HAP-1 (cell line): ENCODE measurements at places on chromosomes 7 and 10.

GRCh38 chr7:53743697-53744402, 708.4 kb downstream of the POM121L12 start:
- no peak for DNase-seq

- no peak for DNase-seq
Observed at GRCh38 chr10:45386657-45387056, 12.6 kb downstream of the ALOX5 start.

DNA sequence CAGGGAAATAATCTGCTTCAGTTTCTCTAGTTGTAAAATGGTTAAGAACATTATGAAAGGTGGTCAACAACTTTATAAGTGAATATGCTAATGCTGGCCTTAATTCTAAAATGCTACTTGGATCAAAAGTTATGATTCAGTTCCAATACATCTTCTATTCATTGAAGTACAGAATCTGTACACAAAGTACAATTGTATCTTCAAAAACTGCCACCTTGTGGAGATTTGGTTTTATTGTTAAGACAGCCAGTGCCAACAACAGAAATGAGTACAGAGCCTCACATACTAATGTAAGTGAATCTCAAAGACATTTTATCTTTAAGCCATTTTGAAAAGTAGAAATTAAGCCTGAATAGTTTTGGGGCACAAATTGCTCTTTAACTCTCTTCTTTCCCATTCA, 194.0 kb downstream of the CFTR start:
- DNase-seq = peak; percentile 26

DNA sequence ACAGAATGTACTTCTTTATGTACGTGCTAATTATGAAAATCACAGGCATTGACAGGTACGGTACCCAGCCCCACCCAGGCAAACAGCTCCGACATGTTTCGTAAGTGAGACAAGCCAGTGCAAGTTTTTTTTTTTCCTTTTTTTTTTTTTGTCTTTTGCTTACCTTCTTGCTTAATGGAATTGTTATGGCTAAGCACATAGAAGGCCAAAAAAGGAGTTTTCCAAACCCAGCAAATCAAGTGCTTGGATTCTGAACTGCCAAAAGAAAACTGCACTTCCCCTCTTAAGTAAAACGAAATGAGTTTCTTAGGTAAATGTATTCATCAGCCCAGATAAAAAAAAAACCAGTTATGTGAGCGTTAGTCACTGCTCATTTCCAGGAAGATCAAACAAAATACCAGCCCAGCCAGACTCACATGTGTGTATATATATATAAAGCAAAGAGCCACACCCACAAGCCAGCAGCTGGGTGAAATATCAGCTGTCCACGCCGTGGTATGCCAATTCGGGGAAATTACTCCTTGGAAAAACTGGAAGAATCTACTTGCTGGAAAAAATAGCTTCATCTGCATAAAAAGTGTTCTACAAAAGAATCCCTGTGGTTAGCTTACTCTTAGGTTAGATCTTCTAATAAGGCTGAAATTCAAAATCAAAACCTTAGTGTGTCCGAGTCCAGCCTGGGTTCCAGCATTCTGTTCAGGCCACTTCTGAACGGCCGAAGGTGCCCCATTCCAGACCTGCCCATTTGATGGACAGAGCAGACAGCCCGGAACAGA, 8.0 kb downstream of the KLF6 start:
- DNase-seq = no peak

- DNase-seq = no peak
Observed at GRCh38 chr10:97546456-97547270, 25.9 kb upstream of the ANKRD2 start.

DNA sequence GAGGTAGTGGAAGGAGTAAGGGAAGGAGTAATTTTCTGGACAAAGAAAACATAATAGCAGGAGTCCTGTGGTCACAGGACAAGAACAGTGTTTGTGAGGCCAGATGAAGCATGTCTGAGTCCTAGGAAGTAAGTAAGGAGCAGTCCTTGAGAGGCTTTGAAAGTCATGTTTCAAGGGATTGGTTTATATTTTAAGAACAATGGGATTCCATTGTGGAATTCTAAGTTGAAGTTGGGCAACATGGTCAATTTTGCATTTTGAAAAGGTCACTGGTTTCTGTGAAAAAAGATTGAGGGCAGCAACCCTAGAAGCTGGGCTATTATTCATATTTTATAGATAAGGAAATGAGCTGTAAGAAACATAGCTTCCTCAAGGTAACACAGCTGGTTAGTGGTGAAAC, 10.8 kb upstream of the SLC25A28 start:
- DNase-seq = no peak

GRCh38 chr10:13457958-13458686, 70.7 kb downstream of the BEND7 start:
- no peak for DNase-seq

DNA sequence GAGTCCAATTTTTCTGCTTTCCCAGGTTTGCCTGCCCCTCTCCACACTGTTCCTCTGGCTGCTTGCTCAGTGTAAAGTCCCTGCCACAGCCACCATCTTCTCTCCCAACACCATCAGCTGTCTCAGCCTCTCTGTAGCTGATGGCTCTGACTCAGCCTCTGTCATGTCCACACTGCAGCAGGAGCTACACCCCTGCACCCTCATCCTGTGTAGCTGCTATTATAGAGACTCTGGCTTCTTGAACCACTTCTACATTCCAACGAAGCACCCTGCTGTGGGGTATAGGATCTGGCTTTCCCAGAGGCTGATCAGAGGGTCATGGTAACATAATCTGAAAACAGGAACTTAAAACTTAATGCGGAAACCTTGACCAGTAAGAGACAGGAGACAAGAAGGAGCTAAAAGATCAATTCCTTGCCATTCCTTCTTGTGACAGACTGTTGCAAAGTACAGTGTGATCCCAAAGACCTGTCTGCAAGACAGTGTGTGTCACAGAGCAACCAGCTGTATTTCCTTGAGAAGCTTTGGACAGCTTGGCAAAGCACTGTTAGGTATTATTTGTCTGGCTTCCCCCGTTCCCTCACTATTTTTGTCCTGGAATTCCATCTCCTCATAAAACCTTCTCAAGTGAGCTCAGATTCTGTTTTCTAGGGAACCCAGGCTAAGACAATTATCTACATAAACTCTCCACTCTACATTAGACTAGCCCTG, 42.3 kb downstream of the NRCAM start:
- no peak for DNase-seq

- peak; percentile 65 for DNase-seq
Observed at GRCh38 chr10:66180581-66181318, 745.1 kb upstream of the LRRTM3 start.

- peak; percentile 90 for DNase-seq
Observed at GRCh38 chr7:90346336-90347125, at the start of gene GTPBP10. Gene GTPBP10 (plus strand): TSS chr7:90346716. CDS start chr7:90346742, 26 bp downstream.

GRCh38 chr7:44287488-44288380, 37.7 kb downstream of the CAMK2B start:
- no peak for DNase-seq

GRCh38 chr7:46832136-46832535, 749.8 kb downstream of the TNS3 start:
- no peak for DNase-seq

- no peak for DNase-seq
Observed at GRCh38 chr10:110516815-110517492, 19.2 kb downstream of the DUSP5 start.

DNA sequence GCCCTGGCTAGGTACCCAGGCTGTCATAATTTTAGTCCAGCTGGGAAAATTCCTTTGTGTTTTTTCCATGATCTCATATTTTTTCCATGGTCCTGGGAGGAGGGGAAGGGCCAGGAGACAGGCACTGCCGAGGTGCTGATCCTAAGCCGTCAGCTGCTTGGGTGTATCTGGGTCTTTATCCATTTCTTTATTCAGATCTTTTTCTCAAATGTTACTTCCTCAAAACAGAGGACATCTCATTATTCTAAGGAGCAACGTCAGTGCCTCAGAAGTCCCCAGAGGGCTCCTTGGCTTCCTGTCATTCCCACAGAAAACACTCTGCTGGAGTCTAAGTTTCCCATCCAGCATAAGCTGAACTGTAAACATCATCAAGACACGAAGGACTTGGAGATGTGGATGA, 2.8 kb upstream of the OR6V1 start:
- DNase-seq = no peak
